ENCODE measurements at places on chromosomes 7 and 10.

GRCh38 chr10:124624466-124624865 is 119.7 kb downstream of the FAM53B start:
- DNase-seq = no peak

DNA sequence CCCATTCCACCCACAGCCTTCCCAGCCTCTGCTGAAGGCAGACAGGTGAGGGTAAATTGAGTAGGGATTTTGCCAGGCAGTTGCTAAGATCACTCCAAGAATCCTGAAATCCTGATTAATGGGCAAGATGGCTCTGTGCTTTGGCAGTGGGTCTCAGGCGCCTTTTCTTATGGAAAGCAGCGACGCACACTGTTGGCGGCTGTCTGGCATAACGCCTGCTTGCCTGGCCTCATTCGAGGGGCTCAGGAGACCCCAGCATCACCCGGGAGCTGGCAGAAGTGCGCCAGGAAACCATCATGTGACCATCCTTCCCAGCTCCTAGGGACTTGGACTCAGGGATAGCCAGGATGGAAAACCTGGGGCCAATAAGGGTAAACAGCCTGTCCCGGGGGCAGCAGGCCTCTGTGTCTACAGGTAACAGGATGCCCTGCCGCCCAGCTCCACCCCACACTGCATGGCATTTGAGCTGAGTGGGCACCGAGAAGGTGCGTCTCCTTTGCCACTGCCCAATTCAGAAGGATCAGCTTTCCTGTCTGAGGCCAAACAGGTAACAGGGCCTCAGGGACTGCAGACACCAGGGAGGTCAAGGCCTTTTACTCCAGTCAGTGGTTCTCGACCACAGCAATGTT is 98.6 kb downstream of the FAM53B start:
- DNase-seq = no peak

- DNase-seq = no peak
Measured at GRCh38 chr10:34615770-34616169, 199.3 kb downstream of the PARD3 start.

- DNase-seq = no peak
Measured at GRCh38 chr7:94243066-94243711, 151.5 kb upstream of the COL1A2 start.

DNA sequence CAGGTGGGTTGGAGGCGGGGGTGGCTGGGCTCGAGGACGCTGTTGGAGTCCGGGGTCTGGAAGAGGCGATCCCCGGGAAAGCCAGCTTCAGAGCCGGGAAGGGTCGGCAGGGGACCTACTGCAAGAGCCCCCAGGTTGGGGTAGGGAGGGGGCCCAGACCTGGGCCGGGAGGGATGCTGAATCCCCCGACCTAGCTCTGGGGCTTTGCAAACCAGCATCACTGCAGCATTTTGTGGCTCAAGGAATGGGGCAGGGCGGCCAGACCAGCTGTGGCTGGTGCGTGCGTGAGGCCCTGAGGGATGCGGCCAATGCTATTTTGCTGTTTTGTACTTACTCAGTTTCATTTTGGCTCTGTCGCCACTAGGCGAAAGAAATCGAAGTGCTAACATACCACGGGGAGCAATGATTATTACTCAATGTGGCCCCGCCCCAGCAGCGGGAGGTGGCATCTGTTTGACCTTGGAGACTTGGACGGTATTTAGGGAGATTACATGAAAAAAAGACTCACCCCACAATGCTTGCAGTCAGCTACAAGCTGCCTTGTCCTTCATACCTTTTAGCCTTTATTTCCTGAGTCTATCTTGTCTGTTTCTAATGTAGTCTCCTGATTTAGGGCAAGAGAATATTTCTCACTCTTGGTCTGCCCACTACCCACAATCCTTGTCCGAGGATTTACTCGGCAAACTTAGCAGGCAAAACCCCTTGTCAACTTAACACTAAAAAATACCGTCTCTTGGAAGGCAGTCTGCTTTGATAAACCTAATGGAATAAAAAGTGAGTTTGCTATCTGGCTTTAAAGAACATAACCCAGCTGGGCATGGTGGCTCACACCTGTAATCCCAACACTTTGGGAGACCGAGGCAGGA is 16.2 kb downstream of the HSPB1 start:
- DNase-seq = peak; percentile 87

DNA sequence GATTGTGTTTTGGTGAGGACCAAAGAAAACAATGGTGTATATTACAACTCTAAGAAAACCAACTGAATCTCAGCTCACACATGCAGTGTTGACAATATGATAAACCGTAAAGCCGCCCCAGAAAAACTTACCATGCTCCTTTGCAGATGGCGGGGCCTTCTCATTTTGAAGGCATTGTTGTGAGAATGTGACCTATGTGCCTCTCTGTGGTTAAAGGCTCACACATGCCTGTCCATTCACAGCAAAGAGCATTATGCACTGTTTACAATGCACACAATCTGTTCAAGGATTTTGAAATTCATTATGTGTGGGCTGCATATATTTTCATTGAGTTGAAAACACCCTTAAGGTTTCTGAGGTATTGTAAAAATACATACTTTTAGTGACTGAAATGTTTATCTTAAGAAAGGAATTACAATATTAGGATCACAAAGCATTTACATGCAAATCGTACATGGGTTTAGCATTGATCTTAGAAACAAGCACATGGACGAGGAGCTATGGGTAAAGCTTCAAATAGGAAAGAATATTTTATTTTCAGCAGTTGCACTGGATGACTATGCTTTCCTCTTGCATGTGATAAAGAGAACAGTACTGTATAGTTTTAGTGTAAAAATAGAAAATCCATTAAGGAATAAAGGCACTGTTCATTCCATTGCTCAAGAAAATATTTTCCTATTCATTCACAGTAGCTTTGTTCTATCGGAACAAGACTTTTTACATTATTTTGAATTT is 334.3 kb downstream of the ARL4A start:
- DNase-seq = no peak

All from GM04504 (cell line).